Thoracic aorta endothelial cell (primary cell): ENCODE measurements at places on chromosomes 6 and 20. TPM values are rescaled to one million over a fixed set of nuclear protein-coding genes. Genes with fewer than 3 reads are reported as not detected.

The PROKR2 gene
- total RNA-seq = not detected in 2 replicates

The C6orf163 gene
- 3.1 and 4.6 TPM in 2 replicates for total RNA-seq

The ARMH2 gene
- not detected in 2 replicates for total RNA-seq

The HLA-DOA gene
- under 0.01 TPM in 1 of 2 replicates, not detected in the other for total RNA-seq

The TTPAL gene
- total RNA-seq = 8.1 and 8.8 TPM in 2 replicates

The MLIP gene
- 2.7 and 24.1 TPM in 2 replicates for total RNA-seq

The CPXM1 gene
- 0.13 and 0.14 TPM in 2 replicates for total RNA-seq

The NKAIN4 gene
- not detected in 2 replicates for total RNA-seq

The MICA gene
- total RNA-seq = 31.8 and 44.9 TPM in 2 replicates

The CPNE5 gene
- 4.4 and 9.3 TPM in 2 replicates for total RNA-seq

The FRK gene
- total RNA-seq = 0.07 and 0.13 TPM in 2 replicates

The ENPP5 gene
- not detected in 2 replicates for total RNA-seq

The FAM184A gene
- total RNA-seq = 0.66 and 1.1 TPM in 2 replicates

The HSPA12B gene
- 5.2 and 23.8 TPM in 2 replicates for total RNA-seq

The LPA gene
- not detected in 2 replicates for total RNA-seq

The WTAP gene
- 96.7 and 97.6 TPM in 2 replicates for total RNA-seq

The PRR18 gene
- total RNA-seq = not detected in 2 replicates

The CGA gene
- not detected in 2 replicates for total RNA-seq

The CCN2 gene
- 711 and 937 TPM in 2 replicates for total RNA-seq

The NTSR1 gene
- 0.43 and 2.5 TPM in 2 replicates for total RNA-seq

The DZANK1 gene
- 0.93 and 1.2 TPM in 2 replicates for total RNA-seq
